Liver (tissue), 10 donors: ENCODE measurements at places on chromosomes 3 and 15.

DNA sequence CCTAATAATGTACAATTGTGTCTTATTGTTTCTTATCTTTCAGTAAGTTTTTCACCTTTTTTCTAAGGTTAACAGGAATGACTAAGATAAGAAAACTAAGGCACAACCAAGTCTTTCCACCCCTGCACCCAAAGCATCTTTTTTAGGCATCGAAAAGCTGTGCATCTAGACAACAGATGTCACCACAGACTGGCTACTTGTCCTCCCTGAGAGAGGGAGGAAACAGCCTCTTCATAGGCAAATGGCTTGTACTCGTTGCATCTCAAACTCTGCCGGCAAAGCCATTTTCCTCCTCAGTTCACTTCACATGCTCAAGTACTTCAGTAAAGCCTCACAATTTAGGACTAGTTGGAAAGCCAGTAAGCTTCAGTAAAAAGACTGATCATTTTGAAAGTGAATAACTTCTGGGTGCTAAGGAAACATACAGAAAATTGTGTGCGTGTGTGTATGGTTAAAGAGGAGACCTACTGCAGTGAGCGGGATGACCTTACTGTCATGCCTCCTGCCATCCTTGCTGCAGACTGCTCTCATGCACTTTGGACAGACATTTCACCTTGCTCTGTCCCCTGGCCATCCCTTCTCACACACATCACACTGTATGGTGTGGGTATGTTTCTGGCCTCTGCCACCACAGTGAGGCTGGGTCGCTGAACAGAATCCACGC is 36.5 kb upstream of the HACD2 start:
- no peak for DNase-seq

- no peak for DNase-seq
These were observed 24.4 kb downstream of the NR2F2 start for GRCh38 chr15:96354731-96355567.

DNA sequence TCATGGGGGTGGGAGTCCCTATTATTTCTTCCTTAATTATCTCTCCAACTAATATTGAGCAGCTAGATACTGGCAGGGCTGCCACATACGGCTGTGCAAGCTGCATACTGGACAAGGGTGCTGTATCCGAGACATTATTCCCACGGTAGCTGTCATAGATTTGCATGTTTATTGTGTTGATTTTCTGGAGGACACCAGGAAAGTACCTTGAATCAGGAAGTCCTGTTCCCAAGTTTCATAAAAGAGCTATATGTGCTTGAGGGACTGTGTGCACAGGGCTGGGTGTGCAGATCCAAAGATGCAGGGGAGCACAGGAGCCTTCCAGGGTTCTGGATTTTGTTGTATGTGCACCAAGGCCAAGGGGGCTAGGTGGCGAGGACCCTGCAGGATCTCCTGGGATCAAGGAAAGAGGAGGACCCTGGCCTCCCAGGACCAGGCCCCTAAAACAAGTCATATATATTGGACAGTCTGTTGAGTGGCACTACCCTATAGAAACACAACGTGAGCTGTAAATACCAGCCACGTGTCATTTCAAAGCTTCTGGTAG is 119.2 kb upstream of the ALDH1A3 start:
- DNase-seq = no peak

DNA sequence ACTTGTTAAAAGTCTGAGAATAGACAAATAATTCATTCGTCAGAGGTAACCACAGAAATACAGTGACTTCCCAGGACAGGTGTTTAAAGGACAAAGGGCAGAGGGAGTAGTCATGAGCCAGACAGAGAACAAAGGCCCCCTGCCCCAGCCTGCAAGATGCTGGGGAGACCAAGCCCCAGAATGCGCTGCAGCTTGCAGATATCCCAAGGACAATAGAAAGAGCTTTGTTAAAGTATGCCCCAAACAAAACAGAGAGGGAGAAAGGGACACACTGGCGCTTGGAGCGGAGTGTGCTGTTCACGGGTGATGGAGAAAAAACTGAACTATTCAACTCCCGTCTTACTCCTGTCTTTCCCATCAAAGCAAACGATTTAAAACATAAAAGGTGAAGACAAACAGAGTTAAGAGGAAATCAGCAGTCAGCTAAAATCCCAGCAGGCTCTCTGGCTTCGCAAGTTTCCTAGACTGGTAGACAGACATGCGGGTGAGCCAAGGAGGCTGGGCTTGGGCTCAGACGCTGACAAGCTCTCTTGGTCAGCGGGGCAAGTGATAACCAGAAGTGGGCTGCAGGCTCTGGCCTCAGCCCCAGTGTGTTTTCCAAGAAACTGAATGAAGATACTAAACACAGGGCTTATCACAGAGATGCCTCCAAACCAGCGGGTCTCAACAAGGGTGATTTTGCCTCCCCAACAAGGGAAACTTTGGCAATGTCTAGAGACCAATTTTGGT is 130.1 kb downstream of the UACA start:
- DNase-seq = no peak

GRCh38 chr15:62209322-62209721 is 44.2 kb upstream of the C2CD4B start:
- DNase-seq = no peak

DNA sequence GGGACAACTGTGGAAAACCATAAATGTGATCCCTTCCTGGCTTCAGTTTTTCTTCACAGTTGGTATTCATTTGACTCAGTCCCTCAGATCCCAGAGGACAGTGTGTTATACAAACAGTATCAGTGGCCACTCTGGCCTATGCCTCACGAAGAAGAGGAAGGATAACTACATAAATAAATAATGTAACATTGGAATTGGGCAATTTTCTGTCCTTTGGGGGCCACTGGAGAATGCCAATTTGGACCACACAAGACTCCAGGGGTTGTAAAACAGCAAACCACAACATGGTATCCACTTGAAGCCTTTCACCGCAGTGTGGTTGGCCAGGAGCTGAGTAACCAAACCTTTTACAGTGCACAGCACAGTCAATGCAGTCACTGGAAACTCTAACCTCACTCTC is 1077.0 kb downstream of the ROBO2 start:
- no peak for DNase-seq

DNA sequence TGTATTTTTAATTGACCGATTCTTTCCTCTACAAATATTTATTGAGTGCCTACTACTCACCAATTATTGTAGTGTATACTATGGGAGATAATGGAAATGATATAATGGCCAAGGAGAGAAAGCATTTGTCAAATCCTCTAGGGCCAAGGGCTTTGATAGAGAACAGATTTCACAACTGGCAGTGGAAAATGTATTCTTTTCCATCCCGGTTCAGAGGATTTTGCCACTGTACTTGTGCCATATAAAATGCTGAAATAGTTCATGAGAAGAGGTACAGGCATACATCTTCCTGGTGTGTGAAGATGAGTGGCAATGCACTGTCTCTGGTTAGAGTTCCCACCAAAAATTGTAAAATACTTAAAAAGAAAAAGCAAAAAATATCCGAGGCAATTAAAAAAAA is 451.6 kb upstream of the TPRG1 start:
- no peak for DNase-seq

DNA sequence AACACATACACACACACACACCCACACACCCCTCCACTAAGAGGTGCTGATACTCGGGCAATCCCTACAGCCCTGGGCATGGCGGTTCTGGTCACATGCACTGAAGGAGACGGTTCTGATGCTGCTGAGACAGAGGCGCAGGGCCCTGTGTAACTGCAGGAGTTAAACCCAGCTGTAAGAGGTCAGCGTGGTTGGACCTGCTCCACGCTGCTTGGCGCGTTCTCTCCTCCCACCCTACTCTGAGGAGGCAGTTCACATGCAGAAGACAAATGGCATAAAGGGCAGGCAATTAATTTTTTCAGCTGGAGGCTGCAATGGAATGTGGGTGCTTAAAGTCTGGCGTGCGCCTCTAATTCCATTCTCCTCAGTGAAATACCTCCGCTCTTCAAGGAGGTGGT is 35.2 kb downstream of the GRK7 start:
- DNase-seq = no peak

DNA sequence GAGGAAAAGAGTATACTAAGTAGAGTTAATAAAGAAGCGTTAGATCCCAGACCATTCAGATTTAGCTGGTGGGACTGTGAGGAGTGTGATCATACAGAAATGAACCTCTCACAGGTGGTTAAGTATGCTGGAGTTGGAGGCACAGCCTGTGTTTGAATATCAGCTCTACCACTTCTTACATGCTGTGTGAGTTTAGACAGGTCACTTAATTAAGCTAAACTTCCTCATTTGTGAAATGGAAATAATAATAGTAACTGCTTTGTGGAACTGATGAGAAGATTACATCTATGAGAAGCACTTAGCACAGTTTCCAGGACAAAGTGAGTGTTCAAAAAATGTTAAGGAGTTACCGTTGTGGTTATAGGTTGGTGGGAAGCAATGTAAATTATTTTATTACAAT is 8.4 kb downstream of the ACP3 start:
- DNase-seq = no peak

- no peak for DNase-seq
These were observed 38.4 kb upstream of the UBL7 start for GRCh38 chr15:74499366-74499765.

- DNase-seq = no peak
These were observed 20.8 kb downstream of the NBEAL2 start for GRCh38 chr3:47000198-47000815.

DNA sequence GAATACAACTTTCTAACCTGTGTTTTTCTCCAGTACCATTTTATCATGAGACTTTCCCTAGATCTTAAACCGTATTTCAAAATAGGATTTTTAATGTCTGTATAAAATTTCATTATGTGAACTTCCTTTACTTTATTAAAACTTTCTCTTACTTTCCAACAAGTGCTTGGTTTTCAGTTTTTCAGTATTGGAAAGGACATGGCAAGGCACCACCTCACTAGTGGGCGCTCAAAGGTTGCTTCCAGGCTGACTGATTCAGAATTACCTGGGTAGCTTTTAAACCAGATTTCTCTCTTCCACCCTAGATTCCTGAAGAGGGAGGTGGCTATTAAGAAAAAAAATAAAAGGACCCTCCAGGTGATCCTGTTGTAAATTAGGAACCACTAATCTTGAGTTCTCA is 236.6 kb downstream of the SOX2 start:
- no peak for DNase-seq

DNA sequence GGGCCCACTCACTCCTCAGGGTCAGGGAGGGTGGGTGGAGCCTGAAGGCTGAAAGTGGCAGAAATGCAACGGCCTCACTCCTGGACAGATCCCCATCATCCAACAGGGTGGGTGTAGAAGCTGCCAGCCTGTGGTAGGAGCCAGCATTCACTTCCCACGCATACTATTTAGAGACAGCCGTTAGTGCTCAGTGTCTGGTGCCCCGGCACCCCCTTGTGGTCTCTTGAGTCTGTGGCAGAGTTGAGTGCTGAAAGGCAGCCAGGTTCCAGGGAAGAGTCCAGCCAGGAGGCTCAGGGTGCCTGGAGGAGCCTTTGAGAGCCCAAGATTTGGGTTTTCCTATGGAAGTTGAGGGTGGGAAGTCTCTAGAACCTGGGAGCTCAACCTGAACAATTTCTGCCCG is 2.1 kb upstream of the GNAT1 start:
- DNase-seq = no peak

DNA sequence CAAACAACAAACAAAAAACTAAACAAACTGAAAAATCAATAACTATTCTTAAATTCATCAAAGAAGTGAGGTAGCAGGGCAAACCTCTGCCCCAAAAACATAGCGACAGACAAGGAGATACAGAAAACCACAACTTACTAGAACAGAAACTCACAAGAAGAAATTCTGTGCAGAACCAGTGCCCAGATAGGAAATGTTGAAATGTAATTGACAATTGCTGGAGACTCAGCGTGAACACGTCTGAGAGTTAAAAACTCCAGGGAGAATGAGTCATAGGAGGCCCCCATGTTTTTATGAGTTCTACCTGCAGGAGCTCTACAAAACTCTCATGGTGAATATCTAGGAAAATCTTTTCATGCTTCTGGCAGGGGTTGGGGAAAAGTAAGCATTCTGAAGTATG is 95.5 kb upstream of the SETMAR start:
- no peak for DNase-seq

GRCh38 chr3:167160781-167161180 is 219.3 kb downstream of the ZBBX start:
- no peak for DNase-seq

- no peak for DNase-seq
These were observed 469.3 kb downstream of the FHIT start for GRCh38 chr3:60781935-60782334.

GRCh38 chr3:15959434-15959811 is 161.6 kb upstream of the ANKRD28 start:
- no peak for DNase-seq

GRCh38 chr15:56052395-56053045 is 59.1 kb upstream of the NEDD4 start:
- DNase-seq = no peak

GRCh38 chr3:134516905-134517304 is 31.0 kb downstream of the CEP63 start:
- DNase-seq = no peak
